ENCODE measurements at places on chromosomes 16 and 17. TPM values are rescaled to one million over a fixed set of nuclear protein-coding genes. Genes with fewer than 3 reads are reported as not detected.

ITFG1 gene
- total RNA-seq: 26.9 TPM

ANKRD40CL gene
- not detected for total RNA-seq

SCARF1 gene
- 1.0 TPM for total RNA-seq

TBC1D3 gene
- total RNA-seq: not detected

- no peaks in the 10 kb centered on the region for H3K36me3 ChIP-seq
- no peak overlapping the region for H3K4me3 ChIP-seq
- no peaks in the 10 kb centered on the region for H3K4me1 ChIP-seq
- no peak for DNase-seq
- no peak overlapping the region for H3K27ac ChIP-seq
Measured at GRCh38 chr16:23232806-23233205, 50.3 kb downstream of the SCNN1G start.

GRCh38 chr16:27217256-27217655 is 13.9 kb downstream of the KDM8 start:
- no peak overlapping the region for H3K27ac ChIP-seq
- H3K4me3 ChIP-seq: no peak overlapping the region
- no peaks in the 10 kb centered on the region for H3K36me3 ChIP-seq
- DNase-seq: peak; percentile 69

DNA sequence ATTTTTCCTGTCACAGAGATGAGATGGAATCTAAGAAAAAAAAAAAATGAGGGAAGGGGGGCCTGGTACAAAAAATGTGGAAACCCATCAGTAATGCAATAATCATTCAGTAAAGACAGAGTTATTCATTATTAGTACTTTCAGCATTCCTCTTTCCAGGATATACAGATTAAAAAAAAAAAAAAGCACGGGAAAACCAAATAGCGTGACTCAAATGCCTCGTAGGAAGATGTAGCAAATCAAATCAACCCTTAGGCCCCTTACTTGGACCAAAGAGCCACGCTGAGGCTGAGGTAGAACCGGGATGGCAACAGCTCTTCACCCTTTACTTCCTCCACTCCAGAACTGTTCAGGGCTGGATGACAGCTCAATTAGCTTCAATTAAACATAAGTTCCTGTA is 52.5 kb downstream of the SMG6 start:
- H3K4me3 ChIP-seq: no peak overlapping the region
- H3K4me1 ChIP-seq: no peaks in the 10 kb centered on the region
- H3K27ac ChIP-seq: no peak overlapping the region

Measured in GM23338 (cell line).